Stimulated activated CD8-positive, alpha-beta memory T cell treated with anti-CD3 and anti-CD28 coated beads, Interleukin-7, amount 100 ng/mL, for 1 hour (primary cell): ENCODE measurements at places on chromosomes 2 and 18.

DNA sequence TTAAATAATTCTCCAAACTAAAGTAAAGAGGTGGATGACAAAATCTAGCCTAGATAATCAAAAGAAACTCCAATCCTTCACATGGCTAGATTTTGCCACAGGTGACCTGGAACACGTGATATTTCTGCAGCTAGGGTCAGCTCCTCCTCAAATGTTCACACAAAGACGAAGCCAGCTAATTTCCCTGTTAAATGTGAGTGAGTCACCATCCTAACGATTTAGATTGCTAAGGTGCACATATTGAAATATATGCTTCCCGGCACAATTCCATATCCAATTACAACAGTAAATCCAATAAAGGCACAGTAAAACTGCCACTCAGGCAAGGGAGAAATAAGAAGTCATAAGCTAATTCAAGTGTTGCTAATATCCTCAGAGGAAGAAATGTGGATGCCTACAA is 28.7 kb downstream of the IKZF2 start:
- DNase-seq = no peak

GRCh38 chr18:32520771-32521170 is 50.1 kb upstream of the GAREM1 start:
- no peak for DNase-seq

GRCh38 chr18:9017167-9017904 is 85.2 kb upstream of the NDUFV2 start:
- DNase-seq = peak; percentile 20

DNA sequence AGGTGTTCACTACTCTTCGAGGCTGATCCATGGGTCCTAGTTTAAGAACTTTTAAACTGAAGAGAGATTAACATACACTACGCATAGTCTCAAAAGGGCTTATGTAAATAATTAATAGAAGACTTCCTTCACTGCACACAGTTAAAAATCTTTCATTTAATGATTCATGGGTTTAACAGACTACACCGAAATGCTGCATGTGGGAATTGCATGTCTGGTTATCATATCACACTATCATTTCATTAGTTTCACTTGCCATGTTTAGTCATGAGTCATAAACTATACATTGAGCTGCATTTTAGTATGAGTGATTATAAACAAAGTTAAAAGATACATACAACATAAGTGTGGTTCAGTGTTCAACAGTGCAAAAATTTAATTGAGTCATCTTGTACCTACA is 31.2 kb downstream of the GLS start:
- no peak for DNase-seq

- DNase-seq = no peak
Measured at GRCh38 chr2:164456619-164457018, 164.7 kb downstream of the GRB14 start.

DNA sequence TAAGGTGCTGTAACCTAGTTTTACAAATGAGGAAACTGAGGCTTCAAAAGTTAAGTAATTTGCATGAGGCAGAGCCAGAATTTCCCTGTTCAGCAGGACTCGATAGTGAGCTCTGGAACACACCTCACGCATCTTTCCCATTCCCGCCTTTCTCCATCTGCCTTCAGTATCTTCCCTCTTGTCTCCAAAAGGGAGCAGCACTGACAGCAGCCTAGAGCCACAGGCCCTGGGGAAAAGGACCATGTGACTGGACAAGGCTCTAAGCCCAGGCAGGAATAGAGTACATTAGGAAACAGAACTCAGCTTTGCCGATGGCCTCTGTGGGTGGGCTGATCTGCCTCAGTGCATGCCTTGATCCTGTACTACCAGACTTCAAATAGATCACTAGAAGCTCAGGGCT is 21.5 kb downstream of the GPR155 start:
- DNase-seq = no peak

DNA sequence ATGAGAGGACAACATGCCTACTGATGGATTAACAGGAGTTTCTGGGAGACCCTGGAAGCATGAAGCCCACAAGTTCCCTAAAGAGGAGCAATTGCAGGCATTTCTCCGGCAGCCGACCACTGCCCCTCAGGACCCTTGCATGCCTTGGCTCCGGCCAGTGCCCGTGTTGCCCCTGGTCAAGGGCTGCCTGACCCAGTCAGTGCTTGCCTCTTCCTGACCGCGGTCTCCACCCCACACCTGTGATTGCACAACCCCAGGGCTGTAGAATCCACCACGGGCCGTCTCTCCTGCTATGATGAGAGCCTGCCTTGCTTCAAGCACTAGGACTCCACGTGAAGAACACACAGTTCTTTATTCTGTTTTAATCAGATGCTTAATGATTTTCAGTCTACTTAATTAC is 127.5 kb downstream of the GLI2 start:
- no peak for DNase-seq

GRCh38 chr2:224263571-224264043 is 138.3 kb downstream of the FAM124B start:
- DNase-seq = no peak

- no peak for DNase-seq
Measured at GRCh38 chr18:2914185-2914880, 67.5 kb downstream of the EMILIN2 start.

DNA sequence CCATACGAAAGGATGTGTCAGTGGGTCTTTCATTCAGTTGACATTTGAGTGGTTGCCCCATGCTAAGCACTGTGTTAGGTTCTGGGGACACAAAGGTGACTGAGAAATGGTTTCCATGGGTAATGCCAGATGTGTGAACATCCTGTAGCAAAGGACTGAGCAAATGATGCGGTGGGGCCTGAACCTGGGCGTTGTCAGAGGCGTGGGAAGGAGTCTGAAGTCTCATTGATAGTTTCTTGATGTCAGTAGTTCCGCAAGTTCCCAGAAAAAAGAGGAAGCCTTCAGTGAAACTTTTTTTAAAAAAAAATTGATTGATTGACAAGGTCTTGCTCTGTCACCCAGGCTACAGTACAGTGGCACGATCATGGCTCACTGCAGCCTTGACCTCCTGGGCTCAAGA is 56.9 kb downstream of the LIMS1 start:
- DNase-seq = no peak

GRCh38 chr2:177036747-177037146 is 175.8 kb upstream of the HNRNPA3 start:
- no peak for DNase-seq

DNA sequence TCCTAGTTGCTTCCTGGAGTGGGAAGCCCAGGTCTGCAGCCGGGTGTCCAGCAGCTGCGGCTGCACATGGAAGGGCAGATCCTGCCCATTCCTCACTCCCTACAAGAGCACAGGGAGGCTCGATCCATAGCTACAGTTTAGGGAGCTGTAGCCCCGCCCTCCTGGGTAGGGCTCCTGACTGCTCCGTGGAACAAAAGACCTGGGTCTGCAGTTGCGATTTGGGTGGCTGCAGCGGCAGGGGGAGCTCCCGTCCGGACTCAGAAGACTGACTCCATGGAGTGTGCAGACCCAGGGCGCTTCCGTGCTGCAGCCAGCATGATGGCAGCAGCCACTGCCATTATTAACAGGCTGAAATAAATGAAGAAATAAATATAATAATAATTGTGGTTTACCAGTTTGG is 157.3 kb downstream of the CTNNA2 start:
- DNase-seq = no peak

DNA sequence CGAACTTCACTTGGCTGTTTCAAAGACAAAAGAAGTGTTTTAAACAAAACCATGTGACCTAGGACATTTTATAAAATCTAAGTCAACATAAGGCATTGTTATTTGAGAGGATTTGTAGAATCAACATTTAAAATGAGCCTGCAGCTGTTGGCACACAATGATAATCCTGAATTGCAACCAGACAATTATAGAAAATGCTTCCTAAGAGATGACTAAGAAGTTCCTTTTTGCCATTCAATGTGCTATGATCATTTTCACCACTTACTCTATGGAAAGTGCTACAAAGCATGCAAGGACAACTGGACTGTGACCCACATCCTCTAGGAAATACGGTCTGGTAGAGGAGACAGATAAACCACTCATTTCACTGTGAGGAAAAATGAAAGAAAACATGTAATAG is 246.4 kb downstream of the CDH20 start:
- DNase-seq = no peak

- DNase-seq = no peak
Measured at GRCh38 chr2:110124939-110125691, 9.5 kb upstream of the MALL start.

DNA sequence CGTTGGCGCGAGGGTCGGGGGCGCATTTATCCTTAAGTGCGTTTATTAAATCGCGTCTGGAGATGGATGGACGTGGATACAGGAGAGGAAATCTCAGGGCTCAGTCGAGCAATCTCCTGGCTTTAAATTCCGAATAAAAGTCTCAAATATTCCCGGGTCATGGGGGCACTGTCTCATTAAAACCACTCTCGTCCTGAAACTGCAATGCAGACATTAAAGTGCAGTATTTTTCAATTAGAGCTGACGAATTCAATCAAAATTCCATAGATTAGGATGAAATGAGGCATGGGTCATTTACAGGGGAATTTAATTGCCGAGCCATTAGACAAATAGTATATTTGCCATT is 10.7 kb upstream of the GBX2 start:
- DNase-seq = no peak

DNA sequence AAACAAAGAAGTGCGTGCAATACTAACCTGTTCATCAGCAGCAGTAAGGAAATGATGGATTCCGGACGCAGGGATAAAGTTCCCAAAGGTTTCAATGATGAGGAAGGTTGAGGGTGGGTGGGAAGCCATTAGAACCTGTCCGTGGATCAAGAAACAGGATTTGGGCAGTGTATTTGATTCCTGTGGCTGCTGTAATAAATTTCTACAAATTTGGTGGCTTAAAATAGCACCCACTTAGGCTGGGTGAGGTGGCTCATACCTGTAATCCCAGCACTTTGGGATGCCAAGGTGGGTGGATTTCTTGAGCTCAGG is 5.1 kb upstream of the SDC1 start:
- no peak for DNase-seq

DNA sequence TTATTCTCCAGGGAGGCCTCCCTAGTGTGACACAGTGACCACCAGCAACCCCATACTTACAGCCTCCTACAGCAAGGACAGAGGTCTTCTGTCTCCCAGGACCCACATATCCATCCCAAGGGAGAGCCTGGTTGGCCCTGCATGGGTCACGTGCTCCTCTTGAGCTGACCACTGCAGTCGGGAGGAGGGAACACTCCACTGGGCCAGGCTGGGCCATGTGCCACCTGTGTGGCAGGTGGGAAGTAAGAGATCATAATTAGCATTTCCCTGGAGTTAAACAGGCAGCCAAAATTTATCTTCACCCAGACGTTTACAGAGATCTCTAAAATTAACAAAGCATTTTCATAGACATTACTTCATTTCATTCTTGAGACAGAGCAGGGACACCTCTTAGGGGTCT is 33.4 kb upstream of the MLPH start:
- DNase-seq = no peak

- DNase-seq = no peak
Measured at GRCh38 chr2:157231476-157231875, 26.0 kb upstream of the GALNT5 start.

DNA sequence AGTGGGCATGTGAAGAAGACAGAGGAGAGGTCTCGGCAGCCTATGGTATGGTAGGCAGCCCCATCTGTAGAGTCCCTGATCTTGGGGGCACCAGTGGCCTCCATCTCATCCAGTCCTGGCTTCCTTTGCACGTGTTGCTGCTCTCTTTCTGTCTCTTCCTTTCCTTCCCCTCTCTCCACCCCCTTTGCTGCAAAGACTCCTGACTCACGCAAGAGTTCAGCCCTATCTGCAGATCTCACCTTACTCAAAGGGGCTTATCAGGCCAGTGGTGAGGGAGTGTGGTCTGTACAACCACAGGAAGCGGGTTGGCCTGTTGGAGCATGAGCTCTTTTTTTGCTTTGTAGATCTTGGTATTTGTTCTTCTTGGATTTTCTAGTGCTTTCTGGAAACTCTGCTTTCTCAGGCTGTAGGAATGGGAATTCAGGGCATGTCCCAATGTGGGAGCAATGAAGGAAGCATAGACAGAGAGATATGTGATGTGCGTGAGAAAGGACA is 14.6 kb upstream of the NT5DC4 start:
- peak; percentile 14 for DNase-seq

DNA sequence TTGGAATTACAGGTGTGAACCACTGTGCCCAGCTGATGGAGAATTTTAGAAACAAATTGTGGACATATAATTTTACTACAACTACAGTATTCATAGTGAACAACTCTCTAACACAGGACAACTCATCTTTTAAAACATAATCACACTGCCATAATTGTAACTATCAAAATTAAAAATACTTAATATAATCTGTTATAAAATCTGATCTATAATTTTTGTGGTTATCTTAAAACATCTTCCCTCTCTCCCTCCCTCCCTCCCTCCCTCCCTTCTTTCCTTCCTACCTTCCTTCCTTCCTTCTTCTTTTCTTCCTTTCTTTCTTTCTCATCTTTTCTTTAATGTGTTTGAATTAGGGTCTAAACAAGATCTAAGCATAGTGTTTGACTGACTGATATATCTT is 577.7 kb downstream of the CNTNAP5 start:
- no peak for DNase-seq

DNA sequence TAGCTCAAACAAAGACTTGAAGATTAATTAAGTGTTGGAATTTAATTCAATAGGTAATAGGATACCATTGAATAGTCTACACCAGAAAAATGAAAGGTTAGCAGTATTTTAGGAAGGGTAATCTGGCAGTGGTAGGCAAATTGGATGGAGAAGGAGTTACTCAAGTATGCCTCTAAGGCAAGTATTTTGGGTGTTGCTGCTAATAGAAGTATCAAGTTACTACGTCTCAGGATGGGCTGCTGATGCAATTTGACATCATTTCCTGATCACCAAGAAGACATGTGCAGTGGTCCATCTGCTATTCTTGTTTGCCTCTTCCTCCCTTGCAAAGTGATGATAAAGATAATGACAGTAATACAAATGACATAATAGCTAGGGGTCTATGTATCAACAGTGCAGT is 485.3 kb downstream of the TGIF1 start:
- DNase-seq = no peak

- no peak for DNase-seq
Measured at GRCh38 chr2:155412598-155412997, 714.1 kb downstream of the KCNJ3 start.

DNA sequence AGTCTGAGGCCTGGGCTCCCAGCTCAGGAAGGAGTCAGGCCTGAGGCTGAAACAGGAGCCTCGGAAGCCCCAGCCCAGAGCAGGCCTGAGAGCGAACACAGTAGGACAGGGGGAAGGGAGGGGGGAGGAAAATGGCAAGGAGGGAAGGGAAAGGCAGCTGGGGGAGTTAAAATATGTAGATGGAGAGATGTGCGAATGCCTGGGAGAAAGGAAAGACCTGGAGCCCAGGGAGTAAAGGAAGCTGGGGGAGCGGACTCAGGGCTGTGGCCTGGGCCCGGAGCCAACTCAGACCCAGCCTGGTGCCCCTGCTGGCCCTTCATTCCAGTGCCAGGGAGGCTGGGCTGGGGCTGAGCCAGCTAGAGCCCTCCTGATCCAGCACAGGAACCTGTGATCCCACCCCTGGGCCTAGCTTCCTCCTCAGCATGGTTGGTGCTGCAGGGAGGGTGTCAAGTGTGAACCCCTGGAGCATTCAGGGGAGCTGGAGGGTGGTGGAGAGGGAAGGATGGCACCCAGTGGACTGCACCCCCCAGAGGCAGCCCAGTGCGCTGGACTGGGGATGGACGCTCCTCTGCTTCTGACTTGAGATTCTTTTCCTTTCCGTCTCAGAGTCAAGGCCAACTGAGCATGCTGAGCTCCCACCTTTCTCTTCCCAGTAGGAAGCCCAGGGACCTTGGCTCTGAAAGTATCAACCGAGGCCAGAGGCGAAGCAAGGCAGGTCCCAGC is 46.3 kb downstream of the EMX1 start:
- DNase-seq = no peak
